ENCODE measurements at places on chromosomes 12 and 14. TPM values are rescaled to one million over a fixed set of nuclear protein-coding genes. Genes with fewer than 3 reads are reported as not detected.

DNA sequence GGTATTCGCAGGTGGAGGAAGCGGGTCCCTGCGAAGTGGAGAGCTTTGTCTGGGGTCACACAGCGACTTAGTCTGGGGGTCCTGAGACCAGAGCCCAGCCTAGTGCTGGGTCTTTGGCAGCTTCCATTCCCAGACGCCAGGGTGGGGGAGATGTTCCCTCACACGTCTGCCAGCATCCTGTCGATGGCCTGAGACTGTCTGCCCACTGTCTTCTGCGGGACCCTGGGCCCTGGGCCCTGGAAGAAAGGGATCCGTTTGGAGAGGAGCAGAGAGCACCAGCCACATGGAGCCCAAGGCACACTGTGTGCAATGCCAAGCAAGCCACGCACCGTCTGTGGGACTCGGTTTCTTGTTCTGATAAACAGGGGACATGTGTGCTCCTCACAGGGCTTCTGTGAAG, 197.2 kb downstream of the KIF26A start:
- no peak for DNase-seq

DNA sequence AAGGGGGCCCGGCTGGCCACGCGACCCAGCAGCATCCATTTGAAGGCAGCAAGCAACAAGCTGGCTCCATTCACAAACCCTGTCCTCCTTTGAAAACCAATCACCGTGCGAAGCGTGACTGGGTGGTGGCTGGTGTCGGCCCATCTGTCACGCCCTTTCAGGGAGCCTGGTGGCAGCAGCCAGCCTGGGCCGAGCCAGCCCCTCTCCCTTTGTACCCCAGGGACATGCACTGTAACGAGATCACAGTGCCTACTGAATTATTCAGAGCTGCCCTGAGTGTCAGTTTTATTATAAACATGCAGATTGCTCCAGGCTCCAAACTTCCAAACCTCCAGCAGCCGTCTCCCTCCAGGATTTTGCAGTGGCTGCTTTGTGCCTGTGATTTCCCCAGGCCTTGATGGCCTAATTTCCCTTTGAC, 22.3 kb upstream of the CTDSP2 start:
- no peak for DNase-seq

- no peak for DNase-seq
Observed at GRCh38 chr12:132053338-132054330, 90.5 kb downstream of the DDX51 start.

DNA sequence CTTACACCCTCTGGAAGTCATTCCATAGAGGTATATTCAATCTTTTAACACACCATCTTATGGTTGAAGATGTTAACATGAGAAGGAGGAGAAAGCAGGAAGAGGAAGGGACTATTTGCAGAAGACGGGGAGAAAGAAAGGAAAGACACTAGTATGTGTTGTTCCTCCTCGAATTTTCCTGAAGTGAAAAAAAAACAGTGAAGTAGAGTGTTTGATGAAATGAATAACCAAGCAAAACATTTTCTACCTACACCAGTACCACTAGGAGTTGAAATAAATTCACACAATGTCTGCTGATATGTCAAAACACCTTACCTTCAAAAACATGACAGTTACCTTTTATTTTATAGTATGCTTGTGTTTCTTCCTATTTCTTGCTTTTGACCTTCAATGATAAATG, 1.4 kb upstream of the CNOT2 start:
- DNase-seq, result peak; percentile 23

- DNase-seq, result no peak
Observed at GRCh38 chr12:62375603-62376002, 91.0 kb upstream of the MON2 start.

GRCh38 chr12:57822392-57823130, 4.0 kb upstream of the AVIL start:
- DNase-seq, result no peak

Gene PAWR
- polyA plus RNA-seq, result 16.2 TPM

- DNase-seq, result no peak
Observed at GRCh38 chr14:51002406-51002999, 58.2 kb upstream of the PYGL start.

DNA sequence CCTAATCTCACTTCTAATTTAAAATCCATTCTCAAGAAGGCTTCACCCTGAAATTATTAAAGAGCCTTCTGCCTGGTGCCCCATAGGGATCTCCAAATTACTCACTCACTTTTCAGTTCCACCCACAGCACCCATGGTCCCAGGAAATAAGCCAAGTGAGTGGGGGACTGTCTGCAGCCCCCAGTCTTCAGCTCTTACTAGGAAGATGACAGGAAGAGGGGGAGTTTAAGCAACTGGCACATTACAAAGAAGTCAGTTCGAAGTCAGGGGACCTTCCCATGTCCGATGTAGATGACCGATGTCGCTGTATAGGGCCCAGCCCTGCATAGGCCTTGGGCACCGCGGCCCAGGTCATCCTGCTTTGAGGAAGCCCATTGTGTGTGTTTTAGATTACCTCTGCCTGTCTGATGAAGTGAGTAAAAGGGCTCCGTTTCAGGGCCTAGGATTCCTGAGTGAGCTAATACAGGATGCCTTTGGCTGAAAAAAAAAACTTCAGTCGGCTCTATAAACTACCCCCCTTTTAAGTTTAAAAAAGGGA, 1.9 kb downstream of the ACTN1 start:
- no peak for DNase-seq

GRCh38 chr14:67515386-67516079, 17.6 kb upstream of the PLEKHH1 start:
- DNase-seq, result no peak

DNA sequence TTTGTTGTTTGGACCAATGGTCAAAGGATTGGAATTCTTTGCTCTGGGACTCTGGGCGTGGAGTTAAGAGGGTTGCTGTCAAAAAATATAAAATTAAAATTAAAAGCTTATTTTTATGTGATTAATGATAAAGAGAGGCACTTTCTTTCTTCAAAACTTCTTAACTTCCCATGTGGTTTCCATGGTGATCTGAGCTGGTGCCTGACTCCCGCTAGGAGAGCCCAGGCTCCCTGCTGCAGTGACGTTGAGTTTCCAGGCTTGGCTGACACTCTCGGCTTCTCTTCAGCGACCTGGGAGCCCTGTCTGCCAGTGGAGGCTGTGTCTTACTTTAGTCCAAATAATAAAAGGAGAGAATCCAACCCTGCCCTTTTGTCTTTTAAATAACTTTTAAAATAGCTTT, 84.4 kb downstream of the GALC start:
- DNase-seq, result no peak

GRCh38 chr14:68819260-68819691, 26.4 kb upstream of the ZFP36L1 start:
- DNase-seq, result no peak

DNA sequence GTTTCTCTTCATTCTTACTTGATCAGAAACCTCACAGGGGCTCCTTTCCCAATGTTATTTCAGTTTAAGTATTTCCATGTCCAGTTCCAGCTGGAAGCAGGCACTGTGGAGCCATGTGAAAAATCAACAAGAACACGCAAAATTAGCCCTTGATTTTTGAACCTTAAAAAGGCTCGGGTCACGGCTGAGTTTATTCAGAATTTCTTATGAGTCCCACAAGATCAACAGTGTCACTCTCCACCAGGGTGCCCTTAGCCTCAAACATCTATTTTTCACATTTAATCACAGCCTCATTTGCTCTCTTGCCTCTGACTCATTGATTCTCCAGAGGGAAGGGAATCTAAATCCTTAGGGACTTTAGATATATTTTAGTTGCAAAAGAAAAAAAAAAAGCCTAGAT, 157.7 kb upstream of the AVPR1A start:
- no peak for DNase-seq

Gene BCL2L14
- polyA plus RNA-seq, result not detected

Gene GSC
- not detected for polyA plus RNA-seq

Data from endothelial cell of umbilical vein (primary cell).